ENCODE measurements at places on chromosomes 3 and 15.

DNA sequence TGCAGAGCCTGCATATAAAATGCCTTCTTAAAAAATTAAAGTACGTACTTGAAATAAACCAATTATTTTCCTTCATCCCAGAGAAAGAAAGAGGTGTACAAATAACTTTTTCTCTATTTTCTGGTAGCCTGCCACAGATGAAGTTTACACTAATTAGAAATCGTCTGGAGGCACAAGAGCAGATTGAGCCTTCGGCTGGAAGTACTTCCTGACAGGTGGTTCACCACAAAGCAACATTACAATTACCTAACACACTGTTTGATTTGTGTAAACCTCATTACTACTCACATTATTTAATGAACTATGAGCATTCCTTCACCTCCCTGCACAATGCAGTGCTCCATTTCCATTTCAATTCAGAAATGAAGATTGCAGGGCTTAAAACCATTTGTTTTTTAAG is 856.1 kb downstream of the SI start:
- DNase-seq: no peak

DNA sequence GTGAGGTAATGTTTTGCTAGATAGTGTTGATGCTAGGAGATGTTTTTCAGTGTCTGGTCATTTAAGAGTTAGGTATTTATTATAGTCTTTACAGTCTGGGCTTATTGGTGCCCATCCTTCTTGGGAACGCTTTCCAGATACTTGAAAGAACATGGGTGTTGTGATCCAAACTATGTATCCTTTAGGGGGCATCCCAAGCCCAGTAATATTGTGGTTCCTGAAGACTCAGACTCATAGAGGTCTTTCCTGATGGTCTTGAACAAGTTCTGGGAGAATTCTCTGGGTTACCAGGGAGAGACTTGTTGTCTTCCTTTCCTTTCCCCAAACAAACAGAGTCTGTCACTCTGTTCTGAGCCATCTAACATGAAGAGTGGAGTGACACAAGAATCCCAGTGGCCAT is 99.7 kb upstream of the LRRC3B start:
- no peak for DNase-seq

DNA sequence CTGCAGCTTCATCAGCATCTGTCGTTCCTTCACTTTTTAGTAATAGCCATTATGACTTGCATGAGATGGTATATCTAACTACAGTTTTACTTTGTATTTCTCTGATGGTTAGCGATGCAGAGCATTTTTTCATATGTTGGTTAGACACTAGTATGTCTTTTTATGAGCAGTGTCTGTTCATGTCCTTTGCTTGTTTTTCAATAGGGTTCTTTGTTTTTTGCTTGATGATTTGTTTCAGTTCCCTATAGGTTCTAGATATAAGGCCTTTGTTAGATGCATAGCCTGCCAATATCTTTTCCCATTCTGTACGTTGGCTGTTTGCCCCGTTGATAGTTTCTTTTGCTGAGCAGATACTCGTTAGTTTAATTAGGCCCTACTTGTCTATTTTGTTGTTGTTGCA is 487.2 kb upstream of the BCHE start:
- no peak for DNase-seq

DNA sequence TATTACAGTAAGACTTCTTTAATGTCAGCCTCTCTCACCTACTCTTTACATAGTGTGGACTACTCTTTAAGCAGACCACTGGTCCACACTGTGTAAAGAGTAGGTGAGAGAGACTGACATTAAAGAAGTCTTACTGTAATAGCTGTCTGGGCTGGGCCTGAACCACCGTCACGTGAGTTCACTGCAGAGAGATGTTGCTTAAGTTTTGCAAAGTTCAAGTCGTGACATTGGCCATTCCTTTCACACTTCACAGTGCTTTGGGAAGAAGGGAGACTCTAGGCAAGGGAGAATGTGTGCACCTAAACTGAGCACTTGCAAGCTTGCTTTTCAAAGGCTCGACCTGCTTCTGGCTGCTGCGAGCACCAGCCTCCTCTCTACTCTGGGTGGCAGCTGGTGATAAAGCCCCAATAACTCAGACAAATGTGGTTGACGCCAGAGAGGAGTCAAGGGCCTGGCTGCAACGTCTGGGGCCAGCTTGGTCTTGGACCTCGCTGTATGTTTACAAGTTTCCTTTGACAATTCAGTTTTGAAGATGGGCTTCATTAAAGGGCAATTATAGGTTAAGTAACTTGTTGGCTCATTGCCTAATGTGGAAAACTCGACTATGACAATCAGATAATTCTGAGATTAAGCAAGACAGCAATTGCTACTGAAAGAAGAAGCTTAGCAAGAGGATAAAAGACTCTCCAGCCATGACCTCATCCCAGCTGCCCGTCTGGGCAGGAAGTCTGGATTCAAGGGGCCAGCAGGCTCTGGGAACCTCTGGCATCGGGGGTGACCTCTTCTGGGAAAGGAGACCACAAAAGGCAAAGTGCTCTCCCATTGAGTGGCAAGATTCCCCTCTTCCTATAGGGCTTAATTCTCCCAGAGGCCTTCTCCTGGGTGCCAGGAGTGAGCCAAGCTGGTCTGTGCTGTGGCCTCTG is 242.1 kb upstream of the TLE3 start:
- DNase-seq: no peak

DNA sequence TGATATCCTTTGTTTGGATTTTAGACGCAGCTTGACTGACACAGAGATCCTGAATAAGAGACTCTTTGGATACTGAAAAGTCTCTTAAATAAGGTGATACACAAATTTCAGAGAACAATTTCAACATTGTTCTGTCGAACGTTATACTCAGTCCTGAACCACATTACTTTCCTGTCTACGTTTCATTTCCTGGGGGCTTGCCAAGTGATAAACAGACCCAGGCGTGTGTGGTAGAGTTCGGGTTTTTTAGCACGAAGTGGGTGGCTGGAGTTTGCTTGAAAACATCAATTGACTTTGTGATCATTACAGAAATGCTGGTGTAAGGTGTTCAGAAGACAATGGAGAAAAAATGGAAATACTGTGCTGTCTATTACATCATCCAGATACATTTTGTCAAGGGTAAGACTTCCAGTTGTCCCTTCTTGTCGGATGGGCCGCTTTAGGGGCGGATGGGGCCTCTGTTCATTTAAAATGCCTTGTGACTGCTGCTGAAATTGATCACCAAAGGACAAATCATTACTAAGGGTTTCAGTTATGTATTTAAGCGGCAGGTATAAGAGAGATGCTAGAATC is at the start of gene CD96:
Gene CD96, plus strand, starts transcription at position 287 of the 573 bp plus-strand sequence. Its CDS starts 52 bp downstream, at position 339.
- peak; percentile 93 for DNase-seq

DNA sequence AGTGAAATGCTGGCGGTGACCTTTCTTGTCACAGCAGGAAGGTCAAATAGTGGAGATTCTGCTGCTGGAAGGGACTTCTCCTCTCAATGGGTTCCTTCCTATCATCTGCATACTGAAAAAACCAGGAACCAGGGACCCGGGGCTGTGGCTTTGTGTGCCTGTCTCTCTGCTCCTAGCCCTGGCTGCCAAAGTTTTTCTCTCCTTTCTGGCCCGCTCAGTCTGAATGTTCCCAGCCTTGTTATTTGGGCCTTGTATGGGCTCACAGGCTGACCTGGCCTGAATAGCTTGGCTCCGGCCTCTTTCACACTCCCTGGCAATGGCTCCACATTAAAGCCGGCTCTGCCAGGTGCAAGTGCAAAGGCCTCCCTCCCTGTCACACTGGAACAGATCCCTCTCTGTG is 94.7 kb downstream of the LRIG1 start:
- DNase-seq: no peak

- DNase-seq: no peak
Measured at GRCh38 chr15:41655716-41656115, 4.5 kb upstream of the MGA start.

DNA sequence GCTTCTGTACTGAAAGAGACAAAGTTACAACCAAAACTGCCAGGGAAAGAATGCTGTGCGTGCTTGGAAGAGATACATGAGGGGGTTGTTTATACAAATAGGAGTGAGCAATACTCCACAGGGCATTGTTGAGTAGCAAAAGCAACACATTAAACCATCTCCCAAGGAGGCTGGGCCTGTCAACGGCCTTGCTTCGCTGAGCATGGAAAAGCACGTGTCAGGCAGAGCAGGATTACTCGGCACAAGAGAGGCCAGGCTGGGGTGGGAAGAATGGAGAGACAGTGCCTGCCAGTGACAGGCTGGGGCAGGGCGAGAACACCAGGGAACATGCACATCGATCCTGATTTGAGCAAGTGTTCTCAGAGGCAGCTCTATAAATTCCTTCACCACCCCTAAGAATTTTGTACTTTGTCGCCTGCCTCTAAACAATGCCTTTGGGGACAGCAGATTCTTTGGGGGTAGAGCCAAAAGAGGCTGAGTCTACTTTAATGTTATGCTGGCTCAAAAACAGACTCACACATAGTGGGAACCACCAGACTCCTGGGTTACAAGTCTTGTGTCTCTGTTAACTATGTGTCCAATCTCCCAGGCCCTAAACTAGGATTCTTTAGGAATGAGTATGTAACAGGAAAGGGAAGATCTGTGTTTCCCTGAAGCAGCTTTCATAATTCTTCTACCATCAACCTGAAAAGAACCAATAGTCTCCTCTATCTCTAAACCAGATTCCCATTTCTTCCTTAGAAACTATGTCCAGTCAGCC is 67.2 kb downstream of the LIPC start:
- DNase-seq: no peak

DNA sequence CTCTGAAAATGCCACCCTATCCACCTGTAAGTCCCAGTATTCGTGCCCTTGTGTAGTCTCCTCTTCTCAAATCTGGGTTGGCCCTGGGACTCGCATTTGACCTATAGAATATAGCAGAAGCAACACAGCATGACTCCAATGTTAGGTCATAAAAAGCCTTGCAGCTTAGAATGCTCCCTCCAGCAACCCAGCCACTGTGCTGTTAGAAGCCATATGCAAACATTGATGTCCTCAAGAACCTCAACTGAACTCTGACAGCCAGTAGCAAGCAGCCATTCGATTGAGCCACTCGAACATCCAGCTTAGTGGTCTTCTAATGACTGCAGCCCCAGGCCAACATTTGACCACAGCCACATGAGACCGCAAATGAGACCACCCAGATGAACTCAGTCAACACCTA is 26.6 kb downstream of the MECOM start:
- DNase-seq: no peak

GRCh38 chr15:71183063-71183462 is 67.8 kb downstream of the THSD4 start:
- DNase-seq: no peak
